Astrocyte (in vitro differentiated cells and primary cell): ENCODE measurements at places on chromosomes 16 and 17.

DNA sequence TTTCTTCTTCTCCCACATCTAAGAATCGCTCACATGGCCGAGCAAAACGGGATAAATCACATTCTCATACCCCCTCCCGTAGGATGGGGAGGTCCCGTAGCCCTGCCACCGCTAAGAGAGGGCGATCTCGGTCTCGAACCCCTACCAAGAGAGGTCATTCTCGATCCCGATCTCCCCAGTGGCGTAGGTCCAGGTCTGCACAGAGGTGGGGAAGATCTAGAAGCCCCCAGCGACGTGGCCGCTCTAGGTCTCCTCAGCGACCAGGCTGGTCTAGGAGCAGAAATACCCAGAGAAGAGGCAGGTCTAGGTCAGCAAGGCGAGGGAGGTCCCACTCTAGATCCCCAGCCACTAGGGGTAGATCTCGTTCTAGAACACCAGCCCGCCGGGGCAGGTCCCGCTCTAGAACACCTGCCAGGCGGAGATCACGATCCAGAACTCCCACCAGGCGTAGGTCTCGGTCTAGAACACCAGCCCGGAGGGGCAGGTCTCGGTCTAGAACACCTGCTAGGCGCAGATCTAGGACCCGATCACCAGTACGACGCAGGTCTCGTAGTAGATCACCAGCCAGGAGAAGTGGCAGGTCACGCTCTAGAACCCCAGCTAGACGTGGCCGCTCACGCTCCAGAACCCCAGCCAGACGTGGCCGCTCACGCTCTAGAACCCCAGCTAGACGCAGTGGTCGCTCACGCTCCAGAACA lies 9.6 kb downstream of the SRRM2 start:
- no peak for DNase-seq

DNA sequence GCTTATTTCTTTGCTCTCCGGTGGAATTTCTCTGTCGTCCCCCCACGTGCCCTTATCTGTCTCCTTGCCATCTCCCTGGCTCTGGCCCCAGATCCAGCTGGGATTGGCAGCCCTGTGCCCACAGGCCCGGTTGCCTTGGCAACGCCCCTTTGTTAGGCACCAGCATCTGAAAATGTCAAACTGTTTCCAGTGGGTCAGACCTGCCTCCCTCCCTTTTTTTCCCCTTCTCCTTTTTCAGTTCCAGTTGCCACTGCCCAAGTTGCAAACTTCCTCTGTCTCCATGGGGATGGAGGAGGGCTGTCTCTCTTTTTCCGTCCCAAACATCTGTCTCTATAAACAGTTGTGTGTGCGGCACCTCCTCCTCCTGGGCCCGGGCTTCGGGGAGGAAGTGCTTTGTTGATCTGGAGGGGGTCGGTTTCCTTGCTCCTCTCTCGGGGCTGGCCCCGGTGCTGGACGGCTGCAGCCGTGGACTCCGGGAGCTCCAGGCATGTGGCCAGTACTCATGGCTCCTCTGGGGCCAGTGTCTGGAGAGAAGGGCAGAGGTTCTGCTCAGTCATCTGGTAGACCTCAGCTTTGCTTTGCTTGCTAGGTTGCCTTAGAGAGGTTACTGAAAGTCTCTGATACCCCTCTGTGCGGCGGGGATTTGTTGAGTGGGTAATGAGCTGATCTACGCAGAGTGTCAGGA lies 35.3 kb downstream of the SOCS3 start:
- DNase-seq: peak; percentile 68

- DNase-seq: no peak
Observed at GRCh38 chr16:68397710-68398201, 50.6 kb downstream of the SMPD3 start.

- peak; percentile 56 for DNase-seq
Observed at GRCh38 chr16:22007509-22008214, at the start of gene MOSMO. MOSMO (plus strand) TSS chr16:22008111; CDS start chr16:22008302, 191 bp downstream.

DNA sequence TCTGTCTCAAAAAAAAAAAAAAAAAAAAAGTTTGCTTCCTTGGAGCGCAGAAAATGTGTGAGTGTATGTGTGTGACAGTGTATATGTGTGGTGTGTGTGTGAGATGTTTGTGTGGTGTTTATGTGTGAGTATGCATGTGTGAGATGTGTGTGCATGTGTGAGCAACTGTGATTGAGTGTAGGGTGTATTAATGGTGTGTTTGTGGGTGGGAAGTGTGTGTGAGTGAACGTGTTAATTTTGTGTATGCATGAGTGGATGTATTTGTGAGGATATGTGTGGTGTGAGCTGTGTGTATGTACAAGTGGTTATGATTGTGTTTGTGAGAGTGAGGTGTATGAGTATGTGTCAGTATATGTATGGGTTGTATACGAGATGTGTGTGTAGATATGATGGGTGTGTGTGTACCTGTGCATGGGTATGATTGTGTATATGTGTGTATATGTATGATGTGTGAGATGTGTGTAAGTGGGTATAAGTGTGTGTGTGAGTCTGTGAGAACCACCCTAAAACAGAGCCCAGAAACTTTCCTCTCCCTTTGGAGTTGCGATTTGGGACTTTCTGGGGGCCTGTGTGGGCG lies 22.5 kb upstream of the ETV4 start:
- no peak for DNase-seq

DNA sequence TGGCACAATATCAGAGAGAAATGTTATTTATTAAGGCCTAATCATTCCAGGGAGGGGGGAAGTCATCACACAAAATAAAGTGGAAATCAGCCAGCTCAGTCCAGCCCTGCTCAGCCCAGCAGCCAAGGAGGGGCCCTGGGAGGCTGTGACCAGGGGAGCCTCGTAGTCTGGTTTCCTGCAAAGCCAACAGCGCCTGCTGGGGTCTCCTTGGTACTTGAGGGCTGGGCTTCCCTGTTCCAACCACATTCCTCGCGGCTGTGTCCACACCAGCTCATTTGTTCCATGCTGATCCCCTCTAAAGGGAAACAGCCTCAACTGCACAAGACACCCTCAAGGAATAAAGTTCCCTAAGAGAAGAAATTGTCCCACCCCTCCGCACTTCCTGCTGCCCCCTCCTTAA lies 154.0 kb downstream of the TMEM132E start:
- no peak for DNase-seq

DNA sequence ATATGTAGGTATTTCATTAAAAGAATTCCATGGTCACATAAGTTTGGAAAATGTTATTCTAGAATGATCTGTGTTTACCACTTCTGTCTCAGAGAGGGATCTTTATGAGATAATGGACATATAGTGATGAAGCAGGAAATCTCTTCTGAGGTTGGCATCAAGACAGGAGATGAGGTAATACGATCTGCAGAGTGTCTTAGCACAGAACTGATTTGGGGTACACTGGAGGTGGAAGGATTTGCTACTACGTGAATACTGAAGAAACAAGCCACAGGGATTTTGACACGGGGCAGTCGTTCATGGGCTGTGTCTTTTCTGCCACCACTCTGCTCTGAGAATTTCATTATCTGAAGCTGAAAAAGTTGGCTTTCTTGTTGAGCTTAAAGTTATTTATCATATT lies 5.5 kb downstream of the CBFB start:
- peak; percentile 36 for DNase-seq

DNA sequence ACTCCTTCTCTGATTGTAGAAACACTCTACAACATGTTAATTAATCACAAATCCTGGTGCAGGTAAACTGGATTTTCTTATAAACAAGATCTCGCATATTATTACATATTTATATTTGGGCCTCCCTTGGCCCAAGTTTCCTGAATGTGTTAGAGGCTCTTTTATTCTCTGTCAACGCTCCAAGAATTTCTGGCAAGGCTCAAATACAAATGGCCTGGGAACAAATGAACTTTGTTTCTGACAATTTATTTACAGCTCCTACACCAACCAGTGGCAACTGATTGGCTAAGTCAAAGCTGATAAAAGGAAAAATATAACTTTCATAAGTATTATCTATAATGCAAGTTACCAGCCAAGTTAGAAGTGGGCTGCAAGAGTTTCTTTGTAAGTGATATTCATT lies 64.9 kb upstream of the CORO6 start:
- no peak for DNase-seq

- no peak for DNase-seq
Observed at GRCh38 chr16:52592778-52593177, 45.8 kb upstream of the TOX3 start.

- peak; percentile 66 for DNase-seq
Observed at GRCh38 chr17:27247071-27247957, 46.6 kb upstream of the WSB1 start.

GRCh38 chr16:63385714-63386432 lies 1349.6 kb upstream of the CDH8 start:
- no peak for DNase-seq

DNA sequence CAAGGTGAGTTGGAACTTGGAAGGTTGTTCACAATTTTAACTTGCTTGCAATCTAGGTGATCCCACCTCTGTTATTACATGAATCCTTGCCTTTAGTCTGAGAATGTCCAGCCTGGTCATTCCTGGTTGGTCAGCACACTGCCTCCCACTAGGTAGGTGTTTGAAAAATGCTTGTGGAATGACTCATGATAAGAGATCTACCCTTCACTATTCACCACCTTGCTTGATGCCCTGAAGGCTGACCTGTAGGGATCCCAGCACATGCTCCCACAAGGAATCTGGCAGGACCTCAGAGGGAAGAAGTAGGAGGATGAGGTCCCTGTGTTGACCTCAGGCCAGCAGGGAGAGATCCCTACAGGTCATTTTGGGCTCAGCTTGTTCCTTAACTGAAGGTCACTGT lies 30.2 kb upstream of the ABCA3 start:
- no peak for DNase-seq

- DNase-seq: no peak
Observed at GRCh38 chr16:81494888-81495287, 50.3 kb downstream of the CMIP start.

GRCh38 chr17:78237401-78238012 lies 6.1 kb downstream of the TMEM235 start:
- DNase-seq: no peak

GRCh38 chr16:30974348-30974747 lies 10.7 kb upstream of the HSD3B7 start:
- no peak for DNase-seq

- DNase-seq: peak; percentile 82
Observed at GRCh38 chr16:60905811-60906210, 1130.4 kb downstream of the CDH8 start.

DNA sequence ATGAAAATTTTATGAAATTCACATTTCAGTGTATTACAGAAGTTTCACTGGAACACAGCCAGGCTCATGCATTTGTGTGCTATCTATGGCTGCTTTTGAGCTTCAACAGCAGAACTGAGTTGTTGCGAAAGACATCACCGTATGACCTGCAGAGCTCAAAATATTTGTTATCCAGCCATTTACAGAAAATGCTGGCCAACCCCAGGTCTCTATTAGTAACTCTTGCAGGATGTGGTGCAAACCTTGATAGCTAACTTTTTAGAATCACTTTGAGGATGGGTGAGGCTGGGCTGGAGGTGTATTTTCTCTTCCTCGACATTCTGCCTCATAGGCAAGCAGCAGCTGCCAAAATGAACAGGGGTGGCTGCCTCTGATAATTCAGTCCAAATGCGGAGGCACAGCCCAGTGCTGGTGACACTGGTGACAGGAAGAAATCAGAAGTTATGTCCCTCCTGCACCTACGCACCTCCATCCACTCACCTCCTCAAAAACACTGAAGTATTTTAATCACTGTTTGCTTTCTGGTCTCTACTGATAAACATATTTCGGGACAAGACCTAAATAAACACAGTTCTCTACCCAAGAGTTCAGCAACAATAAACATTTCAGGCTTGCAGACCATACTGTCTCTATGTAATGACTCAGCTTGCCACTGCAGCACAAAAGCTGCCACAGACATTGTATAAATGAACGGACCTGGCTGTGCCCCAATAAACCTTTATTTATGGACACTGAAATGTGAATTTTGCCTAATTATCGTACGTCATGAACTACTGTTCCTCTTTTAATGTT lies 28.5 kb downstream of the ARHGAP17 start:
- DNase-seq: peak; percentile 89

DNA sequence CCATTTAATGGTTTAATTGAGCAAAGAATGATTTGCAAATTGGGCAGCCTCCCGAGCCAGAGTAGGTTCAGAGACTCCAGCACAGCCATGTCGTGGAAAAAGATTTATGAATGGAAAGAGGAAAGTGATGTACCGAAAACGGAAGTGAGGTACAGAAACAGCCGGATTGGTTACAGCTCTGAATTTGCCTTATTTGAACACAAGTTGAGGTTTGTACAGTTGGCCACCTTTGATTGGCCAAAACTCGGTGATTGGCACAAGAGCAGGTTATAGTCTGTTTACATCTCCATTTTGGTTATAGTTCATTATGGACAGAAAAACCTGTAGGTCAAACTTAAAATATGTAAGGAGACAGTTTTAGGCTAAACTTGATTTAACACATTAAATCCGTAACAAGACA lies 44.5 kb downstream of the TENT4B start:
- no peak for DNase-seq

DNA sequence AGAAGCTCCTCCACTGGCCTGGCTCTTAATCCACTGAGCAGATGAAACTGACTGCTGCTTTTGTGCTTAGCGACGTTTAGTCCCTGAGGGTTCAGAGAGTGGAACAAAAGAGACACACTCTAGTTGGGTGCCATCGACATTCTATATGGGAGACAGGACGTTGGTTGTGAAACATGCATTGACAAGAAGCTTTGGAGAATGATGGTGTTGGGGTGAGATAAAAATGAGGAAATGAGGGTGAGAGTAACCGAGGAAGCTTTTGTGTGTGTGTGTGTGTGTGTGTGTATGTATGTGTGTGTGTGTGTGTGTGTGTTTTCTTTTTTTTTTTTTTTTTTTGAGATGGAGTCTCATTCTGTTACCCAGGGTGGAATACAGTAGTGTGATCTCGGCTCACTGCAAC lies 89.5 kb downstream of the ABCC1 start:
- DNase-seq: no peak

- peak; percentile 87 for DNase-seq
Observed at GRCh38 chr17:6365200-6365943, 69.5 kb downstream of the AIPL1 start.

GRCh38 chr16:35298460-35299243 lies 1839.2 kb downstream of the TP53TG3F start:
- DNase-seq: no peak

GRCh38 chr17:1125788-1126145 lies 54.0 kb downstream of the ABR start:
- no peak for DNase-seq
